ENCODE measurements at places on chromosomes 1 and 21.
A peak's percentile ranks its signal among the peaks of the same experiment; 100 is the strongest.

GRCh38 chr21:21111309-21111920 is 113.2 kb downstream of the NCAM2 start:
- DNase-seq = no peak

DNA sequence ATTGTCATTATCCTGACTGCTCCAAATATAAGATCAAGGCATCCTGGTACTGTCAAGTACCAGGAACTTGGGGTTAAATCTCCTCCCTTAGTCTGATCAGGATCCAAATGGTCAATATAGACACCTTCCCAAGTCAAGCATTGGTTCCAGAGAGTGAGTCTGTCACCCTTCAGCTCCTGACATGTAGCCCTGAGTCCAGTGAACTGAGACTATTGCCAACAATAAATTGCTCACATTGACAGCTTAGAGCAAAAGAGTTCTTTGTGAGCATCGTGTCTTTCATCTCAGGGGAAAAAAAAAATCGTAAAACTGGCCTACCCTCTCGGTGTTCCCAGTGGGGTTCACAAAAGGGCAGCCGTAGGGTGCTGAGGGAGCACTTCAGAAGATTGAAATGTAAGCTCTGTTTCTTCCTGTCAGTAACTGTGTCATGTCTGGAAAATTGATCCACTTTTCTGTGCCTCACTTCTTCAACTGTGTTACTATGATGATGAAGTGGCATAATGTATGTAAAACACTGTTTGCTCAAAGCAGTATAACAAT is 228.5 kb downstream of the KCNH1 start:
- DNase-seq = no peak

DNA sequence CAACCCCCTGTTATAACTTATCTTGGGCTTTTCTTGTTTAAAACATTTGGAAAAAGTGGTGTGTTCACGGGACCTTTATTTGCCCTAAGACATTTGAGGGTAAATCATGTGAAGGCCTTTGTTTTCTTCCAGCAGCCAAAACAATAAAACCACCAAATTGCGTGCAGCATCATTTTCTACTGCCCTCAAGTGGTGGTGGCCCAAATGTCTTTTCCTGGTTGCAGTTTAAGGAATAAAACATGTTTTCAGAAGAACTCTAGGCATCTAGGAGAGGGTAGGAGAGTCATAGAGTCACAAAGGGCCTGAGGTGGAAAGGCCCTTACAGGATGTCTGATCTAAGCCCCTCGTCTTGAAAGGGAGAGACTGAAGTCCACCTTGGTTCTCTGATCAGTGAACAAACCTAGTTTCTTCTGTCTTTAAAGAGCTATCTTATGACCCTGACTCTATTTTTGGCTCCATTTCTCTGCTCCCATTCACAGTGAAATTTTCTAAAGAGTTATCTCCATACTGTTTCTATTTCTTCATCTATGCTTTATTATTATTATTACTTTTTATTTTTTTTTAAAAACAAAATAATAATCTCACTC is 16.0 kb upstream of the EPS15 start:
- DNase-seq = no peak

- no peak for DNase-seq
Observed at GRCh38 chr1:168441745-168442144, 102.1 kb downstream of the XCL2 start.

- DNase-seq = peak; percentile 43
Observed at GRCh38 chr1:2611621-2612437, 21.0 kb downstream of the MMEL1 start.

DNA sequence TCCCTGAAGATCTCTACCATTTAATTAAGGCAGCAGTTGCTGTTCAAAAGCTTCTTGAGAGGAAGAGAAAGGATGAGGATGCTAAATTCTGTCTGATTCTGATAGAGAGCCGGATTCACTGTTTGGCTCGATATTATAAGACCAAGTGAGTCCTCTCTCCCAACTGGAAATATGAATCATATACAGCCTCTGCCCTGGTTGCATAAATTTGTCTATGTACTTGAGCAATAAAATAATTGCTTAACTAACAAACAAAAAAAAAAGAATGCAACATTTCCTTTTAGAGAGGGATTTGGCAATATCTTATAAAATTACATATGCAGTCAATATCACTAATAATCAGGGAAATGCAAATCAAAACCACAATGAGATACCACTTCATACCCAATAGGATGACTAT is 26.8 kb downstream of the ALDH9A1 start:
- DNase-seq = no peak

DNA sequence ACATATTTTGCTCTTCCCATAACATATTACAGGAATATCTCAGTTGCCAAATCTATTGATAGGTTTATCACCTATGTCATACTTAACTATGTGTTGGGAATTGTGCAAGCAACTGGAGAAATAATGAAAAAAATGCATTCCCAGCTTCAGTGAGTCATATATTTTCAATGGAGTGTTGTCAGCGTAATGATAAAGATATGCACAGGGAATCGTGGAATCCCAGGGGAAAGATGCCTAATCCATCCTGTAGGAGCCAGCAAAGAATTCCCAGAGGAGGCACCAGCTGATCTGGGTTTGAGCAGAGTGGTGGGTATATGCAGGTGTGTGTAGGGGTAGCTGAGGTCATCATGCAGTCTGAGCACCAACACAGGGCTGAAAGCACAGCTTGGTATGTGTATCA is 213.3 kb upstream of the DAB1 start:
- DNase-seq = no peak

- DNase-seq = no peak
Observed at GRCh38 chr1:43963006-43963405, 6.8 kb upstream of the DPH2 start.

- no peak for DNase-seq
Observed at GRCh38 chr1:243260221-243260880, 4.5 kb downstream of the SDCCAG8 start.

DNA sequence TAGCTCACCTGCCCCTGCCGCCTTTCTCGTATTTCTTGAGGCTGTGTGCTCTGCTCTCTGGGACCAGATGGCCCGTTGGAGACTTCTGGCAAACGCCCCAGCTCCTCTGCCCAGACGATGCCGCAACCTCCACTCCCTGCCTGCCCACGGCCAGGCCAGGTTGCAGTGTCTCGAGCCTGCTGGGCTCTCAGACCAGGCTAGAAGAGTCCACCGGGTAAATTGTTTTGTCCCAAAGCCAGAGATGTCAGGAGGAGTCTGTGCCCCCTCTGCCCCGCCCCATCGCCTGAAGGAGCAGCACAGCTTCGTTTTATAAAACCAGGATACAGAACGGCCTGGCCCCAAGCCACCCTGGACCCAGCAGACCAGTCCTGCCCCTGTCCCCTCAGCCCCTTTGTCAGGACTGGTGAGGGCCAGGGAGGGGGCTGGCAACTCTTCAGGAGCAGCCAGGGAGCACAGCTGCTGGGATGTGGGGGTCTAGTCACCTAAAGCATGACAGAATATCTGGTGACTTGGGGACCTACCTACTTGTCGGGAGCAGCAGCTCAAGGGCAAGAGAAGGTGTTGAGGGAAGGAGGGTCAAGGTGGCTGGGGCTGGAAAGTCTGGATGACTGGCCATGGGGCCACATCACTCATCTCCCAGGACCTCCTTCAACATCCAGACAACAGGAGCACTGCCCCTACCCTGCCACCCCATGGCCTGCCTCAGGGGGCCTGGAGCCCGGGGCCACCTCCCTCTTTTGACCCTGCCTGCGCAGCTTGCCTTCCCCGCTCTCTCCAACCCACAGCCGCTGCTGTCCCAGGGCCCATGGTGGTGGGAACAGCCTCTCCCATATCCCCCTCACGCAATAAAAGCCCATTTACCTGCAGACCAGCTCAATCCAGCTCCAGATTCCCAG is 33.9 kb upstream of the LBR start:
- DNase-seq = no peak

GRCh38 chr1:110643879-110644472 is 30.8 kb downstream of the KCNA3 start:
- no peak for DNase-seq

- no peak for DNase-seq
Observed at GRCh38 chr1:76677416-76678405, 189.6 kb upstream of the ST6GALNAC5 start.

GRCh38 chr1:25766721-25767436 is 33.1 kb upstream of the SELENON start:
- DNase-seq = no peak

DNA sequence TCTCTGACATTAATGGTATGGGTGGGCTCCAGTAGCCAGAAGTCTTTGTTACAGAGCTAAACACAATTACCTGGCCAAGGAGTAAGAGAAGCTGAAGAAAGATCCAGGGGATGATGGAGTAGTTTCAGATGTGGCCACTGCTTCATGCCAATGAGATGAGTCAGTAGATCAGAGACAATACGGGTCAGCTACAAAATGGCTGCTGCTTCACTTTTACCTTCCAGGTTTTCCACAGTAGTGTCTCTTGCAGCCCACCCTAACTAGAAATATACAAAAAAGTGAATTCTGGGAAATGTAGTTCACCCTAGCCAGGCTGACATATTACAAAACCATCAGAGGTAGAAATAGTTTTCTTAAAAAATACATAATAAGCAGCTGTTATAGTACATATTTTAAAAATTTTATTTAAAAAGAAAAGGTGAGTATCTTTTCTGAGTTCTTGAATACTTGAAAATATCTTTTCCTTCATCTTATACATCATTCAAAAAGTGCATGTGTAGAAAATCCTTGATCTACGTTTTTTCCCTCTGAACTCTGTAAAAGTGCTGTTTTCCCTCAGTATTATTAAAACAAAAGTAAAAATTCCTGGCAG is 36.1 kb downstream of the LRIF1 start:
- DNase-seq = no peak

DNA sequence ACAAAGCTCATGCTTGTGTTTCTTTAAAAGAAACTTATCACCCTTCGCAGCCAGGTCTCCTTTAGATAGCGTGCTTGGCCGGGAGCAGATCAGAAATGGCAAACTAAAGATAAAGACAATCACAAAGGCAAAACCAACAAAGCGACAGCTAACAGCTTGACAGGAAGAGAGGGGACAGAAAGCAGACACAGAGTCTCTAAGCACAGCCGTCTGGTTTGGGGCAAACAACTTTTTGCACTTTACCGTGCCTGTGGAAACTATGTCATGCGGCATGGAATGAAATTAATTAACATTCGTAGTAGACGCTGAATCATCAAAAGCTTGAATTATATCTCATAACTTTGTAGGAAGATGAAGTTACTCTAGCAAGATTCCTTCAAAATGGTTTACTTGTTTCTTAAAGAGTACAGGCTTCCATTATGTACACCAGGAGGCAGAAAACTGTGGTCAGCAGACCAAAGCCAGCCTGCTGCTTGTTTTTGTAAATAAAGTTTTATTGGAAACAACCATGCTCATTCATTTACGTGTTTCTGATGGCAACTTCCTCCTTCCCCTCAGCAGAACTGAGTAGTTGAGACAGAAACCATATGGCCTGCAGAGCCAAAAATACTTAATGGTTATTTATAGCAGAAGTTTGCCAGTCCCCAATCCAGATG is 183.2 kb downstream of the KIF26B start:
- DNase-seq = no peak

DNA sequence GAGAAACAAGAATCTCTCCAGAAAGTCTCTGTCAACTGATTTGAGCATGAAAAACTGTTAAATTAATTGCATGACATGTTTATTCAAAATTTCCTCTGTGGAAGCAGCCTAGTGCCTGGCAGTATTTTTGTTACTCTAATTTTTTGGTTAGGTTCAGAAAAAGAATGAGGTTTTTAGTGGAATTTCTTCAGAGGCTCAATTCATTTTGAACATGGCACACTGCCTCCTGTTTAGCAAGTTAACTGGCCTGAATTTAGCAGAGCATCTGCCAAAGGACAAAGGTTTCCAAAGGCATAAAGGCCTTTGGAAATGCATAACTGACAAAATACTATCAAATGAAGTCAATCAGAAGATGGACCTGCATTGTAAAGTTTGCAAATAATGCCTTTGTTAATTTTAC is 1326.5 kb downstream of the PLA2G4A start:
- DNase-seq = no peak

- DNase-seq = no peak
Observed at GRCh38 chr1:206937425-206937824, 8.8 kb downstream of the PIGR start.

GRCh38 chr1:94063379-94063778 is 57.6 kb downstream of the ABCA4 start:
- peak; percentile 70 for DNase-seq

- no peak for DNase-seq
Observed at GRCh38 chr1:235997931-235998330, 67.0 kb downstream of the NID1 start.

GRCh38 chr1:36408479-36408878 is 10.8 kb upstream of the LSM10 start:
- DNase-seq = no peak

DNA sequence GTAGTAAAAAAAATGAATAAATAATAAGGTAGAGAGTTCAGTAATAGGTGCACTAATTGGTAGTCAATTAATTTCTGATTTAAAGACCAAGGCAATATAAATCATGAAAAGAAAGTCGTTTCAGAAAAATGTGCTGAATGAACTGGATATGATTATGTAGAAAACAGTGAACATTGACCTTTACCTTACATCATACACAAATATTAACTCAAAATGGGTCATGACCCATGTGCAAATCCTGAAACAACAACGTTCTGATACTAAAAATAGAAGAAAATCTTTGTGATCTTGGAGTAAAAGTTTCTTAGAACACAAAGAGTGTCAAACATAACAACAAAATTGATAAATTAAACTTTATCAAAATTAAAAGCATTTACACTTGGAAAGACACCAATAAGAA is 39.1 kb downstream of the COL11A1 start:
- DNase-seq = no peak

- no peak for DNase-seq
Observed at GRCh38 chr1:152170287-152170905, 11.4 kb upstream of the RPTN start.

DNA sequence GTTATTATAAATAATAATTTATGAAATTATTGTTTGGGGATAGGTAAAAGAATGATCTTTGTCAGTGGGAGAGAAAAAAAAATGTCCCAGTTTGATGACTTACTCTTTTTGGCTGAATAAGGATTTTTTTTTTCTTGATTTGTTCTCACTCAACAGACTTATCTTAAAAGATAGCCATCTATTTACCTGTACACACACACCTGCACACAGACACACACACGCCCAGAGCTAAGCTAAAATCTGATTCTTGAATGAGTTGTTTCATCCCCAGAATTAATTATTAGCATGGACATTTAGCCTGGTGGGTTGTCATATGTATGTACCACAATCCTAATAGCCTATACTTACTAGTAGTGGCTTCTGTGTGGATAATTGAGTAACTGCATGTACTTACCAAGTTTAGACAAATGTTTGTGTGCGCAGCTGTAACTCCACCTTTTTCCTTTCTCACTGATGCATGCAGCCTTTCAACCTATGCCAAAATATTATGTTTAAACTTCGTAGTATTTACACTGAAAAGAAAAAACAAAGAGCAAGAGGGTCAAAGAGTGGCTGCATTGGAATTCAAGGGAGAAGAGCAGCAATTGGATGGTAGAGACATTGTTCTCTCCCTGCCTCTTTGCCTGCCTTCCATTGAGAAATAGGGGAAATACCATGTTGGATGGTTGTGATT is 174.3 kb downstream of the ADGRL2 start:
- no peak for DNase-seq

- DNase-seq = no peak
Observed at GRCh38 chr1:10682449-10683309, 113.8 kb downstream of the CASZ1 start.

GRCh38 chr1:98420376-98421084 is 241.0 kb upstream of the SNX7 start:
- no peak for DNase-seq

GRCh38 chr1:175152006-175152652 is 40.4 kb downstream of the KIAA0040 start:
- peak; percentile 77 for DNase-seq
